ENCODE measurements at places on chromosomes 7 and 10.
A peak's percentile ranks its signal among the peaks of the same experiment; 100 is the strongest.

DNA sequence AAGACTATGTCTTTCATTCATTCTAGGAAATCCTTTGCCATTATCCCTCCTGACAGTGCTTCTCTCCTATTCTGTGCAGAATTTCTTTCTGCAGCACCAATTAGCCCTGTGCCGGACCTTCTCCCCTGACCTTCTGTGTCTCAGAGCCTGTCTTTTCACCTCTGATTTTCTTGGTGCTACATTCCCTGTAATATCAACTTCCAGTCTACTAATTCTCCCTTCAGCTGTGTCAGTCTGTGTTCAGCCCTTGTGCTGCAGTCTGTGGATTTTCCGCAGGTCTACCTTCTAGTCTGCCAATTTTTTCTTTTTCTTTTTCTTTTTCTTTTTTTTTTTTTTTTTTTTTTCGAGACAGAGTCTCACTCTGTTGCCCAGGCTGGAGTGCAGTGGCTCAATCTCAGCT is 115.8 kb downstream of the ELFN1 start:
- DNase-seq, result no peak

DNA sequence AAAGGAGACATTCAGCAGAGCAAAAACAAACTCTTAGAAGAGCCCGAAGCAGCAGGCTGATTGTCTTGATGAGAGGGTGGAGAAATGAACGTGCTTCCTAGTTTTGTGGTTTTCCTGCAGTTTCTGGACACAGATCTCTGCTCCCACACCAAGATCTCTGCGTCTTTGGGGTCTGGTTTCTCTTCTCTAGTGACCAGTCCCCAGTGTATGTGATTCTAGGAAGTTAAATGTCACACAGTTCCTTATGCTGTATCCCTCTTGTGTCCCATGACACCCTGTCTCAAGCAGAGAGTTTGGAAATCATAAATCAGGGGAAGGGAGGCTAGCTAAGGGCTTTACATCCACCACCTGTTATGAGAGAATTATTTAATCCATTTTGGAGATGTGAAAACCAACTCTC is 55.4 kb upstream of the KLF14 start:
- DNase-seq, result no peak

- DNase-seq, result no peak
Measured at GRCh38 chr10:35870665-35871310, 228.7 kb upstream of the FZD8 start.

GRCh38 chr7:24715661-24716479 is 41.4 kb downstream of the GSDME start:
- peak; percentile 11 for DNase-seq

GRCh38 chr7:2732388-2732787 is 44.4 kb downstream of the AMZ1 start:
- DNase-seq, result no peak

DNA sequence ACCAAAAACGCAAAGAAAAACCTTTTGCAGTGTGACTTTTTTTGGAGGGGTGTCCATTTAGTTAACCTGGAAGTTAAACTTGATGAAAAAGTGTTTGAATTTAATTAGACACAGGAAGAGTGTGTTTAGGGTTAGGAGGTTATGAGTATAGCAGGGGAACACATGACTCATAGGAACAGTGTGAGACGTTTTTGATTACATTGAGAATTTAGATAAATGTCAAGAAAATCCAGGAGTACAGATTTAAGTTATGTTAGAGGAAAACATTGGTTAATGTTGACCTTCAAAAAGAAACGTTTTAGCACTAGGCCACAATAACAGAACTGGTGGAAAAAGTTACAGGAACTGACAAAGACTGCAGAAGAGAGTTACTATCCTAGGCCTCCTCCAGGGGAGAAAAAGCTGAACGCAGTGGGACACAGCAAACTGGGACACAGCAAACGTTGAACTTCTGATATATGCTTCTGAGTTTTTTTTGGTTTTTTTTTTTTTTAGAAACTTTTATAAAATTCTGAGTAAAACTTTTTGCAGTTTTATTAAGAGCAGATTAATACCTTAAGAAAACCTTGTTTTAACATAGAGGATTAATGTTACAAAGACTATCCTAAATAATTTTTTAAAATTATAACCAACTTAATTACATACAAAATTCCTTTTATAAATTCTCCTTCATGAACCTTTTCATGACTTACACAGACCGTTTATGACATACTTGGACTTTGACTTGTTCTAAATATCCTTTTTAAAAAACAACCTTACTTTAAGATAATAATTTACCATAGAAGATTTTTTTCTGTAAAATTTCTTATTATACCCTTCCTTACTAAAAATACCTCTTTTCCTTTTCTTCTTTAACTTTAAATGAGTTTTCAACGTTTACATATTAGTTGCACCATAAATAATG is 22.2 kb downstream of the LANCL2 start:
- DNase-seq, result no peak

GRCh38 chr10:61051344-61051743 is 107.4 kb upstream of the RHOBTB1 start:
- no peak for DNase-seq

- DNase-seq, result no peak
Measured at GRCh38 chr10:8767591-8767990, 713.1 kb downstream of the GATA3 start.

DNA sequence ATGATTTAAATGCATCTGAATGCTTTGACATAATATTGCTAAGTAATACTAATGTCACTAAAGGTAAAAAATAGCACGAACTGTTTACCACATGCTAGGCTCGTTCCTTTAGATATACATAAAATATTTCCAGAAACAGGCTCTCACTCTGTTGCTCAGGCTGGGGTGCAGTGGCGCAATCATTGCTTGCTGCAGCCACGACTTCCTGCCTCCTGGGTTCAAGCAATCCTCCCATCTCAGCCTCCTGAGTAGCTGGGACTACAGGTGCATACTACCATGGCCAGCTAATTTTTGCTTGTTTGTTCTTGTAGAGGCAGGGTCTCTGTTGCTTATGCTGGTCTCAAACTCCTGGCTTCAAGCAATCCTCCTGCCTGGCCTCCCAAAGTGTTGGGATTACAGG is 183.3 kb downstream of the SGMS1 start:
- no peak for DNase-seq

DNA sequence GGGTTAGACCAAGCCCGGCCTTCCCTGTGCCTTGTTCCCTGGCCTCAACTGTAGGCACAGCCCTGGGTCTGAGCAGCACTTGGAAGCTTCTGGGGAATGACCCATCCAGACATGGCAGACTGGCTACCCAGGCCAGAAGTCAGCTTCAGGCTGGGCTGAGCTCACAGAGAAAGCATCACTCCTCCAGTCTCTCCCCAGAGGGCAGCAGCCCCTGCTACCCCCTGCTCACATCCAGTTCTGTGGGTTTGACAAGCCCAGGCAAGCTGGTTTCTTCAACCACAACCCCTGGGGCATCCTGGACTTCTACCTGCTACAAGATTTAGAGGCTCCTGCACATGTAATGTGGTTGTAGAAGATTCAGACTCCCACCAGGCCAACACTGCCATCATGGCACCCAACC is 9.0 kb downstream of the C10orf71 start:
- no peak for DNase-seq

GRCh38 chr10:80540136-80540535 is 2.4 kb downstream of the SH2D4B start:
- no peak for DNase-seq

DNA sequence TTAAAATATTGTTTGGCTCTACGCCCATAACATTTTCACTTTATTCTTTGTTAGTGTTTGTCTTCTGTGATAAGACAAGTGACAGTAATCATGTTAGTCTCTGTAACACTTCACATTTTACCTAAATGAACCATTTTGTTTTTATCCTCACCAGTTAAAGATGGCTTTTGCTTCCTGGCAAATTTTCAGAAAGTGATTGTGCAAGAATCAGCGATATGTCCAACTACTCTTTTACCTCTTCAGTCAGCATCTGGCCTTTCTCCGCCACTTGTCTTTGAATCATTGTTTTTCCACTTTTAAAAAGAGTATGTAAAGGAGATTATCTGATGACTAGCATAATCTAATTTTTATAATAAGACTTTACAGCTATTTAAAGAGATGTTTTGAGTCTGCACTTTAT is 3.5 kb downstream of the DGKB start:
- DNase-seq, result no peak

GRCh38 chr10:111706331-111706730 is 477.2 kb downstream of the GPAM start:
- no peak for DNase-seq

- DNase-seq, result no peak
Measured at GRCh38 chr7:107078517-107078966, 34.0 kb downstream of the PRKAR2B start.

DNA sequence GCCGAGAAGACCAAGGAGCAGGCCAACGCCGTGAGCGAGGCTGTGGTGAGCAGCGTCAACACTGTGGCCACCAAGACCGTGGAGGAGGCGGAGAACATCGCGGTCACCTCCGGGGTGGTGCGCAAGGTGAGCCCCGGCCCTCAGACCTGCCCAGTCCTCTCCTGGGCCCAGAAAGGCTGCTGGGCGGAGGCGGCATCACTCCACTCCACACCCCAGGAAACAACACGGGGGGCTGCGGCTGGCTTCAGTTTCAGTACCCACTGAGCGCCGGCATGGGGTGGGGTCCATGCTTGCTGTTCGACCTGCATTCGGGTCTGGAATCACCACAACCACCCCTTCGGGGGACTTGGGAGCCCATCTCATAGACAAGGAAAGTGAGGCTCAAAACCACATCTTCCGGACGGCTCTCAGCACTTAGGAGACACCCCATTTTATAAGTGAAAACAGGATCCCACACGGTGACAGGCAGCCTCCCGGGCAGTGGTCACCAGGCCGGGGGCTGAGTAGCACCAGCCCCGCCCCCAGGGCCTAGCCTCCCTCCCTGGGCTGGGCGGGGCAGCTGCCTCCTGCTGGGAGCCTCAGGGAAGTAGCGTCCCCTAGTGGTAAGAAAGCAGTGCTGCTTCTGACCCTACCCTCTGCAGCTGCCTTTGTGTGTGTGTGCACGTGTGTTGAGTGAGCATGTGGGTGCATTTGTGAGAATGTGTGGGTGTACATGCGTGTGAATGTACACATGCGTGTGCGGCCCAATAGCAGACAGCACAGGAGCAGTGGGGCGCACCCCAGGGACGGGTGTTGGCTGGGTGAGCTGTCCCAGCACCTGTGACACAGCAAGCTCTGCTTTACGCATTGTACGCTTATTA is 1.8 kb downstream of the SNCG start:
- DNase-seq, result no peak

GRCh38 chr7:40646717-40647116 is 511.9 kb downstream of the SUGCT start:
- no peak for DNase-seq

DNA sequence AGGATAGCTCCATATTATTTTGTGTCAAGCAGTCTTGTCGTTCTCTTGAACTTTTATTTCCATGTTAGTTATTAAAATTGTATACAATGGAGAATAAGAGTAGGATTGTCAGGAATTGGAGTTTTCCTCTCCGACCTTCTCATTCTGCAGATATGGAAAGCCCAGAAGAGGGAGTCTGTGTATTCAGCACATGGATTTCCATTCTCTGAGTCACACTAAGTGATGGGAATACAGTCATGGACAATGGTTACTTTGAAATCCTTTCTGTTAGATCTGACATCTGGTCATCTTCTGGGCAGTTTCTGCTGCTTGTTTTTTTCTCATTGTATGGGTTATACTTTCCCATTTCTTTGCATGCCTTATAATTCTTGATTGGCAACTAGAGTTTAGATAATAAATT is 5.0 kb upstream of the TASOR2 start:
- DNase-seq, result no peak

DNA sequence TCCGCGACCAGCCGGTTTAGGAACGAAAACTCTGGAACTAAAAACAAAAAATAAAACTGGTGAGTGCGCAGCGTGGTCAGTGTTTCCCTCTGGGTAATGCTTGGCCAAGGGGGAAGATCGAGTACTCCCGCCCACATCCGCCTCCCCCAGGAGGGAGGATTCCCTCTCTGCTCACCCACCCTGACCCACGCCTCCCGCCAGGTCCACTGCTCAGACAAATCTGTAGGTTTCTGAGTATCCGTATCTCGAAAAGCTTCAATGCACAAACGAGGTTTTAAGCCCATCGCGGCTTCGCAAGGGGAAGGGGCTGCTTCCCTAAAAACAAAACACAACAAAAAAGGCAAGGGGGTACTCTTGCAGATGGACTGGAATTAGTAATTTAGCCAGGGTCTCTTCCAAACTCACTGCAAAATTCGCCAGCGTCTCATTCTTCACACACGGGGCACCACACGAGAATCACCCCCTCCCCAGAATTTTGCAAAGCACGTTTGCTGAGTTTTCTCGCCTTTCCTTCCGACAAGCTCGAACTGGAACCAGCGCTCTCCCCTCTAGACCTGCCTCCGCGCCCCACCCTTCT is 75.2 kb downstream of the INSIG1 start:
- no peak for DNase-seq

GRCh38 chr7:43530553-43531410 is 52.1 kb upstream of the STK17A start:
- no peak for DNase-seq

GRCh38 chr7:53800746-53801145 is 741.4 kb upstream of the VSTM2A start:
- DNase-seq, result no peak

- no peak for DNase-seq
Measured at GRCh38 chr7:66734006-66734405, 6.5 kb upstream of the RABGEF1 start.

DNA sequence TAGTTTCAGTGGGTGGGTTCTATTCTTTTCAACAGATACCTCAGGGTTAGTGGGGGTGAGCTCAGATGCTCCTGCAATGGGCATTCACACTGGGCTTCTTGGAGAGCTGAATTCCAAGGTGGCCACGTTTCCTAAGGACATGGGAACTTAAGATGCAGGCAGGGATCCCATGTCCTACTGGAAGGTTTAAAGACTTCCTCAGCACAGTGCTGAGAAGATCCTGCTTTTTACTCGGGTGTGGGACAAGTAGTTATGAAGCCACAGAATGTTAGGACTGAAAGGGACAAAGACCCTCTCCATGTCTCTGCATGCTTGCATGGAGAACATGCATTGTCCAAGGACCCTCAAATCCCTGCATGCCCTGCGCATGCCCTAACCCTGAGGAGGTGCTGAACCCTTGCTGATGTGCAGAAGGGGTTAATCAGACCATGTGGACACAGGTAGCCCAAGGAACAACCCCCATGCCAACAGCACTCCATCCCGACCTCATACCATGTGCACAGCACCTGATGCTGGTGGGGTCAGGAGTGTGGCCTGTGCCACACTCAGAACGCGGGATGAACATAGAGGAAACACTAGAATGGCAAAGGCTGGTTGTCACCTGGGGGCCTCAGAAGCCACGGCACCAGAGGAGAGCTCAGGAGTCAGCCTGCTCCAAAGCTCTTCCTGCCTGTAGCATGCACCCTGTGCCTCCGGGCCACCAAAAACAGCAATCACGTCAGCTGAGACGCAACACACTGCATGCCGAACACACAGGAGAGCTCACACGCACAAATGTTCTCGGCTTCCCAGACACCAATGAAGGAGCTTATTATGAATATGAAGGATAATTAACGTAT is 15.2 kb downstream of the IL2RA start:
- no peak for DNase-seq
